ENCODE measurements at places on chromosomes 3 and 15.

GRCh38 chr3:175098644-175099043, 239.5 kb downstream of the NAALADL2 start:
- no peak for DNase-seq

DNA sequence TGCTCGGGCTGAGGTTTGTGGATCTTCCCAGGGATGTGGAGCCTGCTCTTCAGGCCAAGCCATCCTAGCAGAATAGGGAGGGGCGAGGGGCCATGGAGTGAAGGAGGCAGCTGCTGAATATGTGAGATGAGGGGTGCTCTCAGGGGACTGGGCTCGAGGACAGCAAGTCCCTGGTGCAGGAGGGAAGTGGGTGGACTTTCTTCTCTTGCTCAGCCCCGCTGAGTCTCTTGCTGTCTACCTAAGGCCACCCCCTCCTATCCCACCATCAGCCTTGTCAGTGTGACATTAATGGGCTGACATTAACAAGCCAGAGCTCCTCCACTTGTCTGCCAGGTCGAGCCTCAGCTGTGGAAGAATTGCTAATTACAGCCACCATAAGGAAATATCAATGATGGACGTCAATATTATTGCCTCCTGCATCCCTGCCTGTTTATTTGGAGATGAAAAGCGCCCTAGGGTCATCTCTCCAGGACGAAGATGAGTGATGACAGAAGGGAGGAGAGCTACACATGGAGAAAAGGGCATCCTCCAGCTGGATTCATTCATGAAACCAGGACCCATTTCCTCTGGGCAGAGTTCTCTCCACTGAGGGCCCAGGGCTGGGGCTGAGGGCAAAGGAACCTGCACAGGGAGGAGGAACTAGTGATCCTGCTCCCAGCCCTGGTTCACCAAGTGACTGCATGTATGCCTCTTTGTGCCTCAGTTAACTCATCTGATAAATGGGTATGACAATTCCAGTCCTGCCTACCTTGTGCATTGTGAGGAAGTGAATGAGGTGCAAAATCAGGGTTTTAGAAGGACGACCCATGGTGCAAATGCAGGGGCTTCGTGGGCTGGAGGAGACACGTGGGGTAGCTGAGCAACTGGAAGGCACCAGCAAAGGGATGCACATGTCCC, 34.9 kb upstream of the LINGO1 start:
- DNase-seq = no peak

DNA sequence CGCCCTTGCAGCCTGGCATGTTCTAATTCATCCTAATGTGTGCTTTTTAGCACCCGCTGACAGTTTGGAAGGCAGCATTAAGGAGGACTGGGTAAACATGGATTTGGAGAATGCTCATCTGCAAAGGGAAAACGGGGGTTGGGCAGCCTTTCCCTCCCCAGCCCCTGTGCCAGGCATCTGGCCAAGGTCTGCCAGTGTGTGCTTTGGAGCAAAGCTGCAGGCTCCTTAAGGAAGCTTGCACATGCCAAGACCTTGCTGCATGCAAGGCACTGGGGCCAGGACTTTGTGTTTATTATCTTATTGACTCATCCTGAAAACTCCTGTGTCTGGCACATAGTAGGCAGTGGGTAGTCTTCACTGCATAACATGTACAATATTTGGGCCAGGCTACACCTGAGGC, 20.1 kb downstream of the FAM3D start:
- DNase-seq = no peak

DNA sequence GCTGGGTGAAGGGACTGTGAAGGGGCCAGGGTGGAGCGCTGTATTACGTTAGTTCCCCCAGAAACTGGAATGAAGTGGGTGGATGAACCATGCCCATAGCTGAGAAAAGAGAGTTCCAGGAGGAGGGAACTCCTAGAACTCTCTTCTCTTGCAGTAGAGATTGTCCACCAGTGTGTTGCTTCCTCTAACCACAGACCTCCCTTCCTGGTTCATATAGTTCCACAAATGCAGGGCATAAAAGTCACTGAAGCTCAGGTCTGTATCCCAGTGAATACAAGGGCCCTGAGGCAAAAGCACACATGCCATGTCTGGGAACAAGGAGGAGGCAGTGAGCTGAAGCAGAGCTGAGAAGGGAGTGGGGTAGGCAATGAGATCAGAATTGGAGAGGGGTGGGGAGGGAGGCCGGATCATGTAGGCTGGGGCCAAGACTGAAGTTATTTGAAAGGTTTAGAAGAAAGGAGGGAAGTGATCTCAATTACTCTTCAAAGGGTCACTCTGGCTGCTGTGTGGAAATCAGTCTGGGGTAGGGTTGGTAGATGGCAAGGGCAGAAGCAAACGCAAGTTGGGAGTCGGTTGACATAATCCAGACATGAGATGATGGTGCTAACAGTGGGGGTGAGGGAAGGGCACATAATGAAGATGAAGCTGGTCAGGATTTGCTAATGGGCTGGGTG, 6.5 kb downstream of the A4GNT start:
- DNase-seq = no peak

DNA sequence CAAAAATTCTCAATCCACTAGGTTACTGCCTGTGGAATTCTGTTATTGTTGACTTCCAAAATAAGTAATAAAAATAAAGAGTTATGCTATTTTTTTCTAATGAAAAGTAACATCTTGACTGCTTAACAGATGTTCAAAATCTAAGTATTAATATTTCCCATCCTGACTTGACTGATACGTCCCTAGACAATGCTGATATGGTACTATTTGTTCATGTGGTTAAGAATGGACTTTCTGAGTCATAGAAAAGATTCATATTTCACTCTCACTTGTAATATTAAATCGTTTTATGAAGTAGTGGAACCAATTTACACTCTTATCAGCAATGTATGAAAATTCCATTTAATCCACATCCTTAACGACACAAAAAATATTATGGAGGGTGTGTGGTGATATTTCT, 104.8 kb upstream of the PLSCR5 start:
- DNase-seq = no peak

DNA sequence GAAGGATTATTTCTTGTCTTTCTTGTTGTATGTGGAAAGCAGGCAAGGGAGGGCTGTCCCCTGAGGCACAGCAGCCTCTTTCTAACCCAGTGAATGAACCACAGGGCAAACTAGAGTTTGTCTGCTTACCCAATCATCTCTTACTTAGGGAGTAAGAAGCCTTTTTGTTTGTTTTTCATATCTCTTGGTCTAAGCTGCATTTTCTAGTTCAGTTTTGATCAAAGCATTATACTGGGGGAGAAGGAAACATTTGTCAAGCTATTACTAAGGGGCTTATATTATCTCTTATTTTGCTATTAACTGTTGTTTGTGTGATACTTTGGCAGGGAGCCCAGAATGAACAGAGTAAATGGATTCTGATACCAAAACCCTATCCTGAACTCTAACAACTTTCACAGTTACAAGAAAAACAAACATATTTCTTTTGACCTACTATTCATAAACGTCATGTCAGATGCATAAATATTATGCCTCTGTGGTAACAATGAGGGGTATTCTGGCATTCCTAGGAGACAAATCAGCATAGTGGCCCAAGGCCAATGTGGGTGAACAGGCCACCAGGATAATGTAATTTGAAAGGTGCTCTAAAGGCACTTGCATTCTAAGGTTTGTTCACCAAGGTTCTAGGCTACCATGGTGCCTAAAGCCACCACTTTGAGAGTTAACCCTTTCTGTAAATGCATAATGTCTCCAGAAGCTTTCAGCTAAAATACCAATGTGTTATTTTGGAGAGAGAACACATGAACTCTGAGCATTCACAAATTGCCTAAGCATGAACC, 271.6 kb upstream of the ZPLD1 start:
- DNase-seq = no peak

Data from T-helper 17 cell (primary cell).